ENCODE measurements at places on chromosomes 3 and 15.

GRCh38 chr15:85318048-85318731 is 62.2 kb upstream of the AKAP13 start:
- peak; percentile 73 for DNase-seq

GRCh38 chr3:189530822-189531221 is 100.4 kb upstream of the TP63 start:
- DNase-seq: no peak

- DNase-seq: no peak
These were observed 97.7 kb upstream of the P2RY1 start for GRCh38 chr3:152737021-152737908.

GRCh38 chr3:194067949-194068362 is 68.0 kb upstream of the HES1 start:
- DNase-seq: peak; percentile 70

- peak; percentile 67 for DNase-seq
These were observed 36.9 kb downstream of the LIMD1 start for GRCh38 chr3:45631486-45631885.

GRCh38 chr15:100832149-100832942 is 47.3 kb upstream of the ALDH1A3 start:
- no peak for DNase-seq

DNA sequence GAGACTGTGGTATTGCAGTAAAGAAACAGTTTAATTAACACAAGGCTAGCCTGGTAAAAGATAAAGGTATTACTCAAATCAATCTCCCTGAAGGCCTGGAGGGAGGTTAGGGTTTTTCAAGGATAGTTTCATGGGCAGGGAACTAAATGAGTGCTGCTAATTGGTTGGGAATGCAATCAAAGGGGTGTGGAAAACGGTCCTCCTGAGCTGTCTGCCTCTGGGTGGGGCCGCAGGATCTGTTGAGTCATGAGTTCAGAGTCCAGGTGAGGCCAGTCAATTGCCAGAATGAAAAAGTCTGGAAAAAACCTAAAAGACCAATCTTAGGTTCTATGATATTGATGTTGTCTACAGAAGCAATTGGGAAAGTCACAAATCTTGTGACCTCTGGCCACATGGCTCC is 293.2 kb downstream of the MCTP2 start:
- DNase-seq: no peak

DNA sequence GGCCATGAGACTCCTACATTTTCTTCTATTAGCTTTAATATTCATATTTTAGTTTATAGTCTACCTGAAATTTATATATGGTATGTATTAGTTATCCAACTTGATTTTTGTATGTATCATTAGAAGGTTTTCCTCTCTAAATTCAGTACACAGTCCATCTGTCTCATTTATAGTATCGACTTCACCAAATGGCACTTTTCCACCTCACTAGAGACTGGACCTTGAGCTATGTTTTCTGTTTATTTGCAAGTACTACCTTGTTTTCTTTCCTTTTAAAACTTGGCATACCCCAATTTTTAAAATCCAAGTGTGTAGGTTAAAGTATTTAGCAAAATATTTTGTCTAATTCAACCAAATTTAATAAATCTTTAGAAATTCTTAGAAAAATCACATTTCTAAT is 1137.5 kb downstream of the NSUN3 start:
- DNase-seq: no peak

DNA sequence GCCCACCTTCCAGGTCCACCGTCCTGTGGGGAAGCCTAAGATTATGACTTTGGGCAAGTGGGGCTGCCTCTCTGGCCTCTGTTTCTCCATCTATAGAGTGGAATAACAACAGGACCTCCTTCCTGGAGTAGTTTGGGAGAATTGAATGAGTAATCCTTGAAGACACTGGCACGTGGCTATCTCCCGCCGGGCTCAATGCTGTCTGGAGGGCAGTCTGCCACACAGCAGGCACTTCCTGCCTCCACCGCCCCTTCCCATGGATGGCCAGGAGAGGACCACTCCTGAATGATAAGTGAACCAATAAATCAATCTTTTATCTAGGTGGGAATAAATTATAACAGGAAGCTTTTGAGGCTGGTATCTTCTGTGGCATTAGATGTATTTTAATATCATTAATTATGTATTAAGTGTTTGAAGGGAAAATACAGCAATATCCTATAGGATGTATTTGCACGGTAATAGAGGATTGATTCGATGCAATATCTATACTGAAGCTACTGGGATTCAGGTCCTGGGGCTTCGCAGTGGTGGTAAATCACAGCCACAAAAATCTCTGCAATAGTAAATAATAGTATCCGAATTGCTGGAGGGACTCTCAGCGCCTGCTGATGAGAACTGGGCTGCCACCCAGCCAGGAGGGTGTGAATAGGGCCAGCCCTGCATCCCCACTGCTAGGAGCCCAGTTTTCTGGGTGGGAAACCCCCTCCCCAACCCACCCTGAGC is 15.9 kb downstream of the MEGF11 start:
- no peak for DNase-seq

Data from dermis blood vessel endothelial cell (primary cell).